Tibial artery (tissue), 4 donors: ENCODE measurements at places on chromosomes 1 and 21.

DNA sequence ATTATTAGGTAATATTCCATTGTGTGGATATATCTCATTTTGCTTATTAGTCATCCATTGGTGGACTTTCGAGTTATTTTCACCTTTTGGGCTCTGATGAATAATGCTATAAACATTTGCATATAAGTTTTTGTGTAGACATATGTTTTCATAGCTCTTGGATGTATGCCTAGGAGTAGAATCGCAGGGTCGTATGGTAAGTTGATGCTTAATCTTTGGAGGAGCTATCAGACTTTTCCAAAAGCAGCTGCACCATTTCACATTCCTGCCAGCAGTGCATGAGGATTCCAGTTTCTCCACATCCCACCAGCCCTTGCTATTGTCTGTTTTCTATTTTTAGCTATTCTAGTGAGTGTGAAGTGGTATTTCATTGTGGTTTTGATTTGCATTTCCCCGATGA is 120.3 kb upstream of the TMEM51 start:
- no peak for DNase-seq

GRCh38 chr1:156128654-156129597 is 14.4 kb downstream of the LMNA start:
- peak; percentile 70 for DNase-seq

DNA sequence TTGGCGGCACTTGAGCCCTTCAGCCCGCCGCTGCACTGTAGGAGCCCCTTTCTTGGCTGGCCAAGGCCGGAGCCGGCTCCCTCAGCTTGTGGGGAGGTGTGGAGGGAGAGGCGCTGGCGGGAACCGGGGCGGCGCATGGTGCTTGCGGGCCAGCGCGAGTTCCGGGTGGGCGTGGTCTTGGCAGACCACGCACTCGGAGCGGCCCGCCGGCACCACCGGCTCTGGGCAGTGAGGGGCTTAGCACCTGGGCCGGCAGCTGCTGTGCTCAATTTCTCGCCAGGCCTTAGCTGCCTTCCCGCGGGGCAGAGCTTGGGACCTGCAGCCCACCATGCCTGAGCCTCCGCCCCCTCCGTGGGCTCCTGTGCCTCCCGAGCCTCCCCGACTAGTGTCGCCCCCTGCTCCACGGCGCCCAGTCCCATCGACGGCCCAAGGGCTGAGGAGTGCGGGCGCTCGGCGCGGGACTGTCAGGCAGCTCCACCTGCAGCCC is 673.7 kb upstream of the BRINP3 start:
- DNase-seq: no peak

DNA sequence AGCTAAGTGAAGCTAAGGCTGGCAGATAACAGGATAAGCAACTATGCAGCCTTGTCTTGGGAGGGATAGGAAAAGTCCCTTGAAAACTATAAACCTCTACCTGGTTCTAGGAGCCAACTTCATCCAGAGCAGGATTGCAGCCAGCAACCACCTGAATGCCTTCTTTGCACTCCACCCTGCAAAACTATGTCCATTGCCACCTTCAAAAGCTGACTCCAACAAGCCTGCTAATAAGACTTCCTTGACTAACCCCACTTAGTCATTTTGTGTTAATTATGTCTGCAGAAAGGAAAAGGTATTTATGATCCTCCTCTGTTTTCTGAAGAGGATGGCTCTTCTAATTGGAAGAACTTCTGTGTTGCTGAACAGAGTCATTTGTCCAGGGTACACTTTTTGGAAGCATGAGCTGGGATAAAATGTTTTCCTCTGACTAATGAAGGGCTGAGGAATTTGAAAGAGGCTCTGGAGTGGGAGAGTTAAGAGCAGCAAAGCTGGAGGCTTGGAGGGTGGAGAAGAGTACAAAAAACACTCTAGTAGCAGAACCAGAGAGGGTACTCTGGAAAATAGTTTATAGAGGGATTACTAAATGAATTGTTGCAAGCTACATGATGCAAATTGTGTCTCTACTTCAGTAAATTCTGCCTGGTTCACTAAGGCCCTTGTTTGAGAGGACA is 9.6 kb upstream of the RIMKLA start:
- DNase-seq: no peak

DNA sequence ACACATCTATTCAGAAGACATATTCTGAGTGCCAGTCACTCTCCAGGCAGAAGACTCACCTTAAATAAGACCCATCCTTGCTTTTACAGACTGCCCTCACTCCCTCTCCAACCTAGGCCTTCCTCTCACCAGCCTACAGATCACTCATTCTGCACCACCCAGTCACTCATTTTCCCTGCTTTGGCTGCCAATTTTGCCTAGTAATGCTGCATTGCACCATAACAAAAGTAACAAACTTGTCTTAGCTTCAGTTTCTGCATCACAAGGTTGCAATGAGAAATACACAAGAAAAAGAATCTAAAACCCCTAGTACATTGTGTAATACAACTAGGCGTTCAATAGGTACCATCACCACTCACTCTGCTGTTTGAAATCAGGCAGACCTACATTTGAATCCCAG is 292.4 kb downstream of the PLPP3 start:
- no peak for DNase-seq

- no peak for DNase-seq
Measured at GRCh38 chr1:199129247-199129646, 490.4 kb downstream of the PTPRC start.

GRCh38 chr1:79190074-79190473 is 183.5 kb upstream of the ADGRL4 start:
- DNase-seq: no peak

DNA sequence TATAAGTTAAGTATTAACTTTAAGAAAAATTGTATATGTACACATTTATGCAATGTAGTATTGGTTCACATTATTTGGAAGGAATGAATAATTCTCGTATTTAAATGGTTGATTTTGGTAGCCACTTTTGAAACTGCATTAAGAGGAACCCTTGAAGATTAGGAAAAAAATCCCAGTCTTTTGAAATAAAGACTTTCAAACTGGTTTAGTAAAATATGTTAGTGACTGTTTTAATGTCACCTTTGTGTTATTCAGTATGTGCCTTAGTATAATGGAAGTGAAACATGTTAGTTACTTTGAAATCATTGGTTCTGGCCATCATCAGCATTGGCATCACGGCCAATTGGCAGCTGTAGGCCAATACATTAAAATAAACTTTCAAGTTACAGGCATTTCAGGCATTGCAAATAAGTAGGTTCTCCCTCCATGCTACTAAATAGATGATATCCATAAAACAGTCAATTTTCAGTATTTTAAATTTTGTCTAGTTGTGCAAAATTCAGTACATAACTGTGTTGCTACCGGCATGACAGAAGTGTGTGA is 4.4 kb downstream of the MIER1 start:
- no peak for DNase-seq

DNA sequence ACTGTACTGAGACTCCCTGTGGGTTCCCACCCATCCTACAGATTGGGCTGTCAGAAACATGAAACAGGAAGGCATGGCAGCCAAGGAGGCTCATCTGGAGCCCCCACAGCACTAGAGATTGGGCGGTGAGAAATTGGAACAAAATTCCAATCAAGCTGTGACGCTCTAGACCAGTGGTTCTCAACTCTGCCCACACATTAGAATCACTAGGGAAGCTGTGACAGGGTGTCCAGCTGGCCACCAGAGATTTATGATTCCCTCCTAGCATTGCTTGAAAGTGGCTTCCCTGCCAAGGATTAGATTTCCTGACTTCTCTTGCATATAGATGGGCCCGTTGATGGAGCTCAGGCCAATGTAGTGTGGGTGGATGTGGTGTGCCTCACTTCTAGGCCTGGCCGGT is 187.5 kb upstream of the ZC3H12A start:
- no peak for DNase-seq

DNA sequence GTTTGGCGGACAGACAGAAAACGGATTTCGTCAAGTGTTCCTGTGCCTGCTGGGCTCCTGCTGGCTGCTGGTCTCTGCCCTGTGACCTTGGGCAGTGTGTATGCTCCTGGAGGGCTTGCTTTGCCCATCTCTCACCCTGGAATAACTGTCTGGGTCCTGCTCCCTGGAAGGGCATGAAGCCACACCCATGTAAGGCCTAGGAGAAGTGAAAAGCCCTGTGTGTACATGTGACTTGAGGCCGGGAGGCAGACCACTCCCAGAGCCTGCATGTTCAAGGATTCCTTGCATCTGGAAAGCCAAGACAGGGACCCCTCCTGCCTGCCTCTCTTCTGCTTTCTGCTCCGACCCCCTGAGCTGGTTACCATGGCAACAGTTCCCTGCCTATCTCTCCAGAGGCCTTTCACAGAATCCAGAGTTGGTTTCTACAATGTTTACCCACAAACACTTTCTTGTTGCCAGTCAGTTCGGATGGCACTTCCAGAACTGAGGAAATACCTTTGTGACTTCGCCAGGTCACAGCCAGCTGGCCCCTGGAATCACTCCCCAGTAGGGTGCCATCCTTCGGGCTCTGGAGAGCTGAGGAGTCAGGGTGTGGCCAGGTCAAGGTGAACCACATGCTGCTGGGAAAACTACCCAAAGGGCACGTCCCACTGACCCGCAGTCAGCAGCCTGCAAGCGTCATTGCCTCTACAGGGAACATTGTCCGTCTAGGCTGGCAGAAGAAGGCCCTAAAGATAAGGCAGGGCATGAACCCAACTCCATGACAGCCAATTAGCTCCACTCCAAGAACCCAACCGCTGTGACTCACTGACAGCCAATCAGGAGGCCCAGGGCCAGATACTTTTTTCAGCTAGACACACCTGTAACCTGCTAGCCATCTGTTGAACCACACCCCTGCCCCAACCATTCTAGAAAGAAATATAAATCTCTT is 14.7 kb upstream of the GPR37L1 start:
- DNase-seq: no peak

GRCh38 chr1:160032165-160032820 is 503 bp upstream of the PIGM start:
- no peak for DNase-seq

GRCh38 chr1:226486161-226486560 is 62.4 kb upstream of the STUM start:
- DNase-seq: no peak

- DNase-seq: no peak
Measured at GRCh38 chr21:29939104-29939923, 482 bp downstream of the GRIK1 start.

DNA sequence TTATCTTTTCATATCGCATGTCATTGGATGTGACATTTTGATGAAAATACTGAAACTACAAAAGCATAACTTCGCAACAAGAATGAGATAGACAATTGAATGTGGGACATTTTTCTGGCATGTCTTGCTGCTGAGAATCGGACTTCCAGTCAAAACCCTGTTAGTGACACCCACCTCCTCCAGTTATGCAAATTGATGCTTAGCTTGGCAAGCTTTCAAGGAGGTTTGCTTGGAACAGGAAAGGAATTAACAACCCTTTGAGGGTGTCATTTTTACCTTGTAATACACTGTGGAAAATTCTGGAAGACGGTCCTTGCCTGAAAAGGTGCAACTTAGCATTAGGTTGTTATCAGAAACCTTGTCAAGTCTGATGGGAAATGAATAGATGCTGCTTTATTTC is 38.8 kb upstream of the FAM3B start:
- DNase-seq: no peak

- DNase-seq: no peak
Measured at GRCh38 chr1:42767510-42768000, 506 bp downstream of the C1orf50 start.

GRCh38 chr1:31731049-31731565 is 27.3 kb upstream of the COL16A1 start:
- no peak for DNase-seq

GRCh38 chr1:87151500-87152421 is 176.9 kb upstream of the LMO4 start:
- DNase-seq: peak; percentile 79

GRCh38 chr1:203364806-203365205 is 13.9 kb upstream of the FMOD start:
- no peak for DNase-seq

GRCh38 chr1:54547601-54548388 is at the start of gene ACOT11:
Gene ACOT11, plus strand, starts transcription at chr1:54548228. Its CDS starts 82 bp downstream, at chr1:54548310.
- DNase-seq: peak; percentile 97

GRCh38 chr21:42655796-42656770 is 2.7 kb downstream of the PDE9A start:
- no peak for DNase-seq

DNA sequence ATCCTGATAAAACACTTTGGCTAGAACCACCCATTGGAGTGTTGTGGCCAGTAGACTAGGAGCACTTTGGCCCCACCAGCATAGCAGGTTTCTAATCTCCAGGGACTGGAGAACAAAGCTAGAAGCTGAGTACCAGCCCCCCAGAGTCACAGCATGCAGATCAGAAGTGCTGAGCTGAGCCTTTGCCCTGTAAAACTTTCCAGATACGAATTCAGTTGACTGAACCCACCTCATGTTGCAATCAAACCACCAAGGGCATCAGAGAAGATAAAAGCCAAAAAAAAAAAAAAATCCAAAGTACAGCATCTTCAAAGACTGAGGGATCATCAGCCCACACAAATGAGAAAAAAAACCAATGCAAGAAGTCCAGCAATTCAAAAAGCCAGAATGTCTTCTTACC is 8.7 kb upstream of the CD53 start:
- DNase-seq: no peak

DNA sequence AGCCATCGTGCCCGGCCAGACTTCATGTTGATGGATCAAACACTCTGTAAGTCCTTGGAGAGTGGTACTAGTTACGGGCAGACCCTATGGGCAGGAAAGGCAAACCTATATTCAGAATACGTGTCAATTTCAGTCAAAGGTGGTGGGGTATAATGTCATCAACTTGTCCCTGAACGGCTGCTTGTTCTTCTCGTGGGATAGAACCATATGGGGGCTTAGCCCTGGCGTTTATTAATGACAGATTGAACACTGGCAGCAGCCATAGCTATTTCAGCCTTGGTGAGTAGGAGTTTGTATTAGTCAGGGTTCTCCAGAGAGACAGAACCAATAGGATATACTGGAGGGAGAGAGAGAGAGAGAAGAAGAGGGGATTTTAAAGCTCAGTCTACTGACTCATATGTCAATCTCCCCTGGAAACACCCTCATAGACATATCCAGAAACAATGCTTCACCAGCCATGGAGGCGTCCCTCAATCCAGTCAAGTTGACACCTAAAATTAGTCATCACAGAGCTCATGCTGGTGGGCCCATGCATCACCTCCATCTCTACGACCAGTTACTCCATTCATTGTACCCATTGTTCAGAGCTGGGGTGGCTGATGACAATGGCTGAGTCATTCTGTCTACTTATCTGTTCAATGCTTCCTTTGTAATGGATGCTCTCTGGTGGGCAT is 16.1 kb upstream of the AQP10 start:
- DNase-seq: no peak

- DNase-seq: peak; percentile 90
Measured at GRCh38 chr1:67749844-67750690, 65.1 kb downstream of the GADD45A start.

GRCh38 chr1:202224453-202224852 is 30.9 kb downstream of the LGR6 start:
- DNase-seq: no peak
